NCI-H1105 treated with DMSO at 0.1 percent for 48 hours (cell line): ENCODE measurements at places on chromosomes 2 and 18.

DNA sequence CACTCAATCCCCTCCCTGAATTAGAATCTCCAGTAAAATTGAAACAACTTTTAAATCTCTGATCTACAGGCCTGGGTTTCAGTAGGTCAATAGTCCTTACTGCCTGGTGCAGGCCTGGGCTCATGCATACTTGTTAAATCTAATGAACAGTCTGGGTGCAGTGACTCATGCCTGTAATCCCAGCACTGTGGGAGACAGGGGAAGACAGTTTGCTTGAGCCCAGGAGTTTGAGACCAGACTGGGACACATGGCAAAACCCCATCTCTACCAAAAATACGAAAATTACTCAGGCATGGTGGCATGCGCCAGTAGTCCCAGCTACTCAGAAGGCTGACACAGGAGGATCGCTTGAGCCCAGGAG lies 94.7 kb upstream of the SP3 start:
- no peak for DNase-seq

DNA sequence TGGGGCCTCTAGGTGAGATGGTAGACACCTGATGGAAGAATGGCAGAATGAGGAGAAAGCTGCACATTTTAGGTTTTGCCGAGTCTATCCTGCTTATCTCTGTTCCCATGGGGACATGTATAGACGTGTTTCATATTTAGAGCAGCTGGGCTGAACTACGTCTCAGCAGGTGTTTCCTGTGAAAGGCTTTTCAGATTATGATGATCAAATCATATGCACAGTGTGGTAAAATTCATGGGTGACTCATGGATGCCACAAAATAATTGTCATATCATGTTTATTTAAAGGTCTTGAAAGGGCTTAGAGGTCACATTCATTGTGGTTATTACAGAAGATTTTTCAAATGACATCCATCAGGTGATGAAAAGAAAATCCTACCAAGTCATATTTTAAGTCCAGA lies 90.5 kb downstream of the ICOS start:
- peak; percentile 82 for DNase-seq

DNA sequence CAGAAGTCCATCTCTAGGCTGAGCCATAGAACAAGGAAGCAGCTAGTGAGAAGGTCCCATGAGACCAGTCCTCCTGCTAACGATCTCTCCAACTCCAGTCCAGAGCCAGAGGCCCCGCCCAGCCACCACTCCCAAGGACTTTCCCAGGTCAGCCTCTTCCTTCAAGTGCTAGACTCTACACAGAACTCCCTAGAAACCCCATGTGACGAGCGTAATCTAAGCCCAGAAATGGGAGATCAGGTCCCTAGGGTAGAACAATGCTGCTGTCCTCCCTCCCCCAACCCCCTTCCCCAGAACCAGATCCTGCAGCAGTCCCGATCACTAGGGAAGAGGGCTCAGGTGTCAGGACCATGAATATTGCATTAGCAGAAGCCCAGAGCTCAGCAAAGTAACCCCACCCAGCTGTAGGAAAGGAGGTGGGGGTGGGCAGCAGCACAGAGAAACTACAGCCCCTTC lies 6.9 kb downstream of the DCTN1 start:
- DNase-seq: no peak

GRCh38 chr18:24942144-24942543 lies 409.8 kb downstream of the ZNF521 start:
- DNase-seq: peak; percentile 15

DNA sequence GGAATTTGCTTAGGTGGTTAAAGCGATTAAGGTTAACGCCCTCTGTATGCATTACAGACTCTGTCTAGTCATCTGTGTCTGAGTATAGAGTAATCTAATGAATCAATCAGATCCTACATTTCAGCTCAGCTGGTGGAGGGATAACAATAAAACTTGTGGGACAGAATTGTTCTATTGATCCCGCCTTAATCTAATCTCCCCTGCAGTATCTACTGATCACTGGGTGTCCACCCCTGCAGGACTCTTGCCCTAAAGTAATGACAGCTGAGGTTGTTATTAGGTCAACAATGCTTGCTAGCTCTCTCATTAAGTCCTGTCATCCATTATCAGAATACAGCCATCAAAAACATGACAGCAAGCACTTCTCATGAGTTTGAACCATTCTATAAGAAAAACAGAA lies 462.6 kb upstream of the TMEFF2 start:
- DNase-seq: peak; percentile 49

GRCh38 chr2:224780823-224781222 lies 64.7 kb upstream of the CCDC195 start:
- no peak for DNase-seq

DNA sequence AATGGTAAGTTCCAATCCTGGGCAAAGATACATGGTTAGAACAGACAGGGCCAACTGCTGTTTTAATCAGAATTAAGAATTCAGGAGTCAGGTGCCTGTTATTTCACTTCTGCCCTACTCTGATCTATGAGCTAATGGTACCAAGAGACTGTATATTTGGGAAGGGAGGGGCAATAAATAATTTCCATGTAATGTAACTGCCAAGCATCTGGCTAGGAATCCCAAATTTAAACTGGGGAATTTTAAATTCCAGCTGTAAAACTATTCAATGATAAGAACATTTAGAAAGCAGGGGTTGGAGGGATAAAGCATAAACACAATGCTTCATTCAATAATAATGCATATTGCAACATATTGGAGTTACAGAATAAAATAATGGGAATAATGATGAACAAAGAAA lies 49.7 kb downstream of the SCN7A start:
- no peak for DNase-seq

- no peak for DNase-seq
Observed at GRCh38 chr2:63866009-63866709, 24.5 kb downstream of the UGP2 start.

GRCh38 chr2:102975996-102976975 lies 214.5 kb downstream of the TMEM182 start:
- DNase-seq: peak; percentile 35

DNA sequence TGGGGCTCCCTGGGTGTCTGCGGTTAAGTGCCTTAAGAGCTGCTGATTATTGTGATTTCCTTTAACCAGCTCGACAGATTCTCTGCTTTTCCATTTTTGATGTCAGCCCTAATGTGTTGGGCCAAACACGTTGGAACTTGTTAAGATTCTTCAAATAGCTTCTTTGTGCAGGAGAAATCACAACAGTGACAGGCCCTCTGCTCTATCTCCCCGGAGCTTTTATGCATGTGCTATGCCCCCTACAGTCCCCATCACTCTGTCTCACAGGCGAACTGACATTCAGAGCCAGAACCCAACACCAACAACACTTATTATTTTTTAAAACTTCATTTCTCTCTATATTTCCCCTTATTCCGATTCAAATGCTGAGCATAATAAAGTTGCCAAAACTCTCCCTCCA lies 371.7 kb upstream of the CELF4 start:
- no peak for DNase-seq

DNA sequence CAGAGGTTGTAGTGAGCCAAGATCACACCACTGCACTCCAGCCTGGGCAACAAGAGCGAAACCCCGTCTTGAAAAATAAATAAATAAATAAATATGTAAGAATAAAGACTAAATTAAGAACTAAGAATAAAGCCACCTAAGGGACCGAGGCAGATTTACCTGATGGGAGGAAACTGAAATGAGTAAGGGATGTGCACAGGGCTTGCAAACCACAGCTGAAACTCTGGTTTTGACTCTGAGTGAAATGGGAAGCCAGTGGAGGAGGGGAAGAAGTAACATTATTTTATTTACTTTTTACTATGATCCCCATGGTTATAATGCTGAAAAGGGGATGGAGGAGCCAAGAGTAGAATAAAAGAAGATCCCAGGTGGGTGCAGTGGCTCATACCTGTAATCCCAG lies 107.3 kb downstream of the CABYR start:
- DNase-seq: no peak

DNA sequence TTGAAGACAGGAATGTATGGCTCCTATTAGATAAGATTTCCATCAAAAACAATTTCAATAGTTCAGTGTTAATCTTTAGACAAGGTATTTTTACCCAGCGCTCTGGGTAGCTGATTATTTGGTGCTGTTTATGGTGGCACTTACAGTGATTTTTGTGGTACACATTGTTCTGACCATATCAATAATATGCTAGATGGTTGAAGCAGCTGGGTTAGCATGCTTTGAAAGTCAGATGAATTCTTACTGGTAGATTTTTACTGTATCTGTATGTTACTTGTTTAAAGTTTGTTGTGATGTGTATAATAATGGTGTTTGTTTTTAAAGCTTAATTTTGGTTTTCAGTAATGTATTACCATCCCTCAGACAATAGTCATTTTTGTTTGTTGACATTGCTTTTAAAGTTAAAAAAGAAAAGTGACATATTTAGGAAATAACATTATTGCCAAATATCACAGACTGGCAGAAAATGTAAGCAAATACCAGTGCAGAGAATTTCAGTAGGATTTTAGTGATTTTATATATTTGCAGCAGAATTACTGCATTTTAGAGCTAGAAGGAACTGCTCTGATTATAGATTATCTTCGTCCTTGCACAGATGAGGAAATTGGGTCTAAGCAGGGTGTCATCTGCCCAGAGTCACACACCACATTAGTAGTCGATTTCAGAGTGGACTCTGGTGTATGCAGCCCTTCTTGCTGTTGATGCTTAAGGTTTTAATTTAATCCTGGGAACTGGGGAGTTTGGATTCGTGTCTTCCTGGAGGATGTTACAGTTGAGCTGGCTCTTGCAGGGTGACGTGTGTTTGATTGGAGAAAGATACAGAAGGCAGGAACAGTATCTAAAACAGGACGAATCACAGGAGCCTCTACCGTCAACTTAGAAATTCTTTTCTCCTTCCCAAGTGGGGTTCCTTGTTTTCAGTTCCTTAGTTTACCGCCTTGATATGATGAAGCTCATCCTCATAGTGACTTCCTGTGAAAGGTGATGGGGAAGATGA lies 6.6 kb downstream of the SOCS6 start:
- DNase-seq: no peak

GRCh38 chr2:119517433-119517832 lies 6.8 kb downstream of the SCTR start:
- peak; percentile 13 for DNase-seq

DNA sequence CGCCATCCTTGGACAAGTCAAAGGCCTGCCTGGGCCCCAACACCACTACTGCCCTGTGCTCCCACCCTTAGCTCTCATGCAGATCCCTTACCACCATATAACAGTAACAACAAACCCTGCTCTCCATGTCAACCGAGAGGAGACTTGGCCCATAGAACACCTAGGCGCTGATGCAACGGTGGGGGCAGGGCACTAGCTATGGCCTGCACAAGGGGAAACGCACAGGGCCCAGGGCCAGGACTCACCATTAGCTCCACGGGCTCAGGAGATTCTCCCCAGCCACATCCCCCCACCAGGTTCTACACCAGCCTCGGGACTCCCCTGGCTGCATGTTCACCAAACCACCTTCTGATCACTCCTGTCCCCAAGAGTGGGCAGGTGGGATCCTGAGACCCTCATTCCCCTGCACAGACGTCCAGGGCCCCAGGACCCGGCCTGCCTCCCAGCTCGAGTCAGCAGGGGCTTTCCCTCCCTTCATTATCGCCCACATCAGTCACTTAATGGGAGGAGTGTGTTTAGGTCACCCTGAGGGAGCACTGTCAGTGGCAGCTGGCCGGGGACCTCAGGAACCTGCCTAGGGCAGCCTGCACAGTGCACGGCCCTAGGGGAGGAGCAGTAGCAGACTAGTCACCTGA lies 29.3 kb downstream of the ANKMY1 start:
- DNase-seq: no peak
